ENCODE measurements at places on chromosomes 5 and 9. TPM values are rescaled to one million over a fixed set of nuclear protein-coding genes. Genes with fewer than 3 reads are reported as not detected.
A peak's percentile ranks its signal among the peaks of the same experiment; 100 is the strongest.

DNA sequence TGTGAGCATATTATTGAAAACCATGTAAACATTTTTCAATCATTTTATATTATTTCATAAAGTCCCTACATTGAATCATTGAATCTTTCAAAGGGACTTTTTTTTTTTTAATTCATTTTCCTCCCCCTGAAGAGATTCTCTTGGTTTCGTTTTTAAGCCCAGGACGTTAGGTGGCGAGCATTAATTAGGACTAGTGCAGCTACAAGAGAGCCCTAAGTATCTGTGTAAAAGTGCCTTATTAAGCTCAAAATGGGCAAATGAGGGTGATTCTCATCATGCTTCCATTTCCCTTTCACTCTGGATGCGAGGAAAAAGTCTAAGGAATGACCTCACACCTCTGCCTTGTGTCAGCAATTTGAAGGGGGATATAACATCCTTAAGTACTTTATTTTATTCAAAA, 517.9 kb upstream of the ITGA1 start:
- H3K4me1 ChIP-seq, result no peaks in the 10 kb centered on the region
- H3K27me3 ChIP-seq, result no peaks in the 10 kb centered on the region
- DNase-seq, result peak; percentile 19
- no peak overlapping the region for H3K4me3 ChIP-seq
- no peak overlapping the region for H3K27ac ChIP-seq
- no peaks in the 10 kb centered on the region for H3K36me3 ChIP-seq

GRCh38 chr9:13100914-13101572, 178.4 kb downstream of the MPDZ start:
- no peak overlapping the region for H3K27ac ChIP-seq
- H3K27me3 ChIP-seq, result no peaks in the 10 kb centered on the region
- H3K4me3 ChIP-seq, result no peak overlapping the region
- DNase-seq, result no peak
- H3K36me3 ChIP-seq, result no peaks in the 10 kb centered on the region

Gene DCTN4
- total RNA-seq, result 59.1 TPM

DNA sequence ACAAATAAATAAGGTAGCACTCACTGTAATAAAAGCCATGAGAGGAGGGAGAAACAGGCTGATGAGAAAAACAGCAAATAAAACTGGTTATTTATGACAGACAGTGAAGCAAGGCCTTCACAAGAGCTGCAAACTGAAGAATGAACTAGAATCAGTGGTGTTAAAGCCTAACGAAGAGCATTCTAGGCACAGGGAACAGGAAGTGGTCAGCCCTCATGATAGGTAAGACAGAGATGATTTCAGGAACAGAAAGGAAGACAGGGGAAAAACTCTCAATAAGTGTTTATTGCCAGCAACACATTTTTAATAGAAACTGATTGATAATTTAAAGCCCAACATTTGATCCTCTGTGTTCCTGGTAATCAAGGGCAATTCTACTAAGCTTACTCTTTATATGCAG, 124.5 kb downstream of the EDIL3 start:
- H3K4me1 ChIP-seq, result no peaks in the 10 kb centered on the region
- H3K36me3 ChIP-seq, result no peaks in the 10 kb centered on the region
- no peak for DNase-seq
- H3K27me3 ChIP-seq, result no peaks in the 10 kb centered on the region
- no peak overlapping the region for H3K27ac ChIP-seq
- no peak overlapping the region for H3K4me3 ChIP-seq

Gene PCDHA1
- total RNA-seq, result 0.13 TPM

Gene PCSK1
- 1.0 TPM for total RNA-seq

GRCh38 chr5:115602591-115603125, 379 bp upstream of the TICAM2 start:
- H3K4me1 ChIP-seq, result no peaks in the 10 kb centered on the region
- H3K36me3 ChIP-seq, result no peaks in the 10 kb centered on the region
- H3K4me3 ChIP-seq, result peak overlapping the region; percentile 52
- peak; percentile 28 for DNase-seq

- H3K27me3 ChIP-seq, result no peaks in the 10 kb centered on the region
- peak; percentile 21 for DNase-seq
- no peak overlapping the region for H3K27ac ChIP-seq
- H3K4me3 ChIP-seq, result no peak overlapping the region
- no peaks in the 10 kb centered on the region for H3K4me1 ChIP-seq
- H3K36me3 ChIP-seq, result no peaks in the 10 kb centered on the region
These were observed 120.0 kb upstream of the HMHB1 start for GRCh38 chr5:143691945-143692290.

Gene IFNE
- total RNA-seq, result 1.1 TPM

Gene PFDN1
- 48.9 TPM for total RNA-seq

DNA sequence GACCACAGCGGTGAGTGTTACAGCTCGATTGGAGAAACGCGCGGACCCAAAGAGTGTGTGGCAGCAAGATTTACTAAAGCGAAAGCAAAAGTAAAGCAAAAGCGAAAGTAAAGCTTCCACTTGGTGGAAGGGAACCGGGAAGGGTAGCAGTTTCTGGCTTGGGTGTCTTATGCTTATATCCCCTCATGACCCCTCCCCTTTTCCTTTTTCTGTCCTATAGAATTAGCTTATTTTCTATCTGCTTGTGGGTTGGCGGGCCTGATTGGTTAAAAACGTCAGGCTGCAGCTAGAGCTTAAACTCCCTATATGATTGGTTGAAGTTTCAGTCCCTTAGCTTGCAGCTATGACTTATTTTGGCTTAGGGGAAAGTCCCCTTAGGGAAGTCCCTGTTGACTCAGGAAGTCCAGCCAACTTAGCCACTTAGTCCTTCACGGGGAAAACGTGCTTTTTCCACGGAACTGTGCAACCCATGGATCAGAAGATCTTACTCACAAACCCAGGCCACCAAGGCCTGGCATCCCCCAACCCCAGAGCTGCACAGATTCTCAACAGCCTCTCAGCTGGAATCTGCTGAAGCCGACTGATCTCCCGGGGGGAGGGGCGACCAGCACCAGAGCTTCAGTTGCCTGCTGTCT, 114.2 kb upstream of the ADAMTS16 start:
- no peak overlapping the region for H3K27ac ChIP-seq
- H3K36me3 ChIP-seq, result no peaks in the 10 kb centered on the region
- H3K27me3 ChIP-seq, result no peaks in the 10 kb centered on the region
- H3K4me1 ChIP-seq, result no peaks in the 10 kb centered on the region

- no peaks in the 10 kb centered on the region for H3K36me3 ChIP-seq
- peak; percentile 90 for DNase-seq
- no peaks in the 10 kb centered on the region for H3K27me3 ChIP-seq
- H3K4me1 ChIP-seq, result no peaks in the 10 kb centered on the region
- peak overlapping the region; percentile 84 for H3K4me3 ChIP-seq
These were observed 649 bp downstream of the STK10 start for GRCh38 chr5:172187118-172188032.

DNA sequence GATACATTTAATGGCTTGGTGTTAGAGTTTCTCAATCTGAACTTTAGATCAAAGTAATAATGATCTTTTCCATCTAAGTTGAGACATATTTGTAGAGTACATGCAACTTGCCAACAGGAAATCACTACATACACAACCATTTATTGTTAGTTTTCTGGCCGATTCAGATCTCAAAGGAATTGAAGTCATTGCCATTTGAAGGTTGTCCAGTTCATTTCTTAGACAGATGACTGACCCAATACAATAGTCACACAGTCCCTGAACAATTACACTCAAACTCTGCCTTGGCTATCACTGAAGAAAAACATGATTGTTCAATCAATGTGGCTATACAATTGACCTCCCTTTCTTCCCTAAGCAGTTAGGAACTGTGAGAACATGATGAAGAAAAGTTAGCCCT, 753.2 kb upstream of the RIOK2 start:
- H3K27me3 ChIP-seq, result no peaks in the 10 kb centered on the region
- H3K36me3 ChIP-seq, result no peaks in the 10 kb centered on the region
- H3K27ac ChIP-seq, result no peak overlapping the region
- no peaks in the 10 kb centered on the region for H3K4me1 ChIP-seq

DNA sequence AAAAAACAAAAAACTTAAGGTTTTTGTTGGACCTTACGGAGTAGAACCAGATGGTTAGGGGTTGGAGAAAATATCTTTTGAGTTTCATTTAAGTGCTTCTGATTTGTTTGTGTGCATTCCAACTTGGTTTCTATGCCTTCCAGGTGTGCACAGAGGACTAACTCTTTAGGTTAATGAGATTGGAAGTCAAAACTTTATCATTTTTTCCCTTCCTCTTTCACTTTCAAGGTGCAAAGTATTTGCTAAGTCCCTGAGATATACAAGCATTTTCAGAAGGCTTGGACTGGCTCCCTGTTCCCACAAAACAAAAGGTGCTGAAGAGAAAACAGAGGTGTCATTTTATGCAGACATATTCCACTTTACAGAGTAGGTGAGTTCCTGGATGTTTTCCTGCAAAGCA, 30.3 kb upstream of the CER1 start:
- no peak overlapping the region for H3K27ac ChIP-seq
- DNase-seq, result no peak
- H3K36me3 ChIP-seq, result peaks cover 22% of the 10 kb centered on the region
- no peaks in the 10 kb centered on the region for H3K27me3 ChIP-seq
- H3K4me3 ChIP-seq, result no peak overlapping the region

DNA sequence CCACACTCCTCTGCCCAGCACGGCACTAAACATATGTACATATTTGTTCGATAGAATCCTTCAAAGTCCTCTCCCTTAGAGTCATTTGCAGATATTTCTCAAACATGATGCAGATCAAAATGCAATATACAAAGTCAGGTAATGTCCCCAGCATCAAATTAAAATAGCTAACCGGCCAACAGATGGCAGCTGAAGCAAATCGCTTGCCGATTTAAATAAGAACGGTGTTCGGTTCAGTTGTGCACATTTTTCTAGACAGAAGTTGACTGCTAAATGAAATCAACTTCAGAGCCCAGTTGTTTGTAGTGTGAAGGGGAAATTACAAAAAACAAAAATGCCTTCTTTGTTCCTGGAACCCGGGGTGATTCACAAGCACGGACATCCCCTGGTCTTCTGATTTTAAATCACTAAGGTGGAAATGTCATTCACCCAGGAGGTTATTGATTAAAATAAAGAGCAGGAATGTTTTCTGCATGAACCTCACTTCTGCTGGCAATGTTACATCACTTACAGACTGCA, 219.2 kb downstream of the EBF1 start:
- no peak for DNase-seq
- no peak overlapping the region for H3K4me3 ChIP-seq
- no peak overlapping the region for H3K27ac ChIP-seq
- no peaks in the 10 kb centered on the region for H3K36me3 ChIP-seq

DNA sequence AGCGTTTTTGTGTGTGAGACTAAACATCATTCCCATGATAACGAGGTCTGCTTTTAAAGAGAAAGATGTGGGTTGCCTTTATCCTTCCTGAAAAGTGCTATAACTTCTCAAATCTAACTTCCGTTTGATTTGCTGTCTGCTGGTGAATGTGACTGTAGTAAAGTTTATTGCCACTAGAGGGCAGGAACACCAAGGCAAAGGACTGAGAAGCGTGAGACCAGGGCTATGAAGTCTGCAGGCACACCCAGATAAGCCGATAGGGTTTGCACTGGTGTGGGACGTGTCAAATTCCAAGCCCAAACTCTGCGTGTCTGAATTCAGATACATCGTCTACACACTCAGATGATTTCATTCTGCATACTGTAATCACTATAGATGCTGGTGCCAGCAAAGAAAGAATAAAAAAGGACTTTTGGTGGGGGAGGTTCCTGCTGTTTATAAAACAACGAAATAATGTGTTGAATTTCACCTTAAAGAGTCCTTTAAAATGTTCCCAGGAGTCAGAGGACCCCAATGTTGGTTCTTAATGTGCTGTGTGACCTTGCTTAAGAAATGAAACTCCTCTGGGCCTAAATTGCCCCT, 87.2 kb downstream of the PTTG1 start:
- no peak overlapping the region for H3K4me3 ChIP-seq
- H3K36me3 ChIP-seq, result no peaks in the 10 kb centered on the region
- no peaks in the 10 kb centered on the region for H3K4me1 ChIP-seq
- peak; percentile 67 for DNase-seq

DNA sequence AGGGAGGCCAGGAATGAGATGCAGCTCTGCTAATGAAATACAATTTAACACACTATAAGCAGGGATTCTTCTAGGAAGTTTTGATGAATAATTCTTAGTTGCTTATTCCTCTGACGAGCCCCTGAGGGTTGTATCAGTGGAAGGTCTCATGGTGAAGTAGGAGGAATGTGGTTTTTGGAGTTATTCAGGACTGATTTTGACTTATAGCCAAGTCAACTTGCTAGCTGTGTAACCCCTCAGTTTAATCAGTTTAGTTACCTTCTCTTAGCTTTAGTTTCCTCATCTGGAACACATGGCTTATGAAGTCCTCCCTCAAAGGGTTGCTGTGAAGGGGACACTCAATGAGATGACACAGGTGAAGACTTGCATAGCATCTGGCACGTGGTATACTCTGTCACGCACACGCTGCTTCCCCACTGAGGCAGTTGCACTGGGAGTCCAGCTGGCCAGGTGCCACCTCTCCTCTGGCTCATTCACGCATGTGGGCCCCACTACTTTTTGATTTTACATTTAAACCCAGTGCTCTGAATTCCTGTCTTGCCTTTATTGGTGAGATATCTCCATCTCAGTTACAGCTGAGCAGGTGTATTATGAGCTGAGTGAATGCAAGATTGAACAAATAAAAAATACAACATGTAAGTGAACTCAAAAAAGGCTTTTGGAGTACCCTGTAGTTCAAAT, 415.0 kb downstream of the ARHGEF28 start:
- H3K36me3 ChIP-seq, result no peaks in the 10 kb centered on the region
- no peak overlapping the region for H3K27ac ChIP-seq
- no peaks in the 10 kb centered on the region for H3K4me1 ChIP-seq
- no peak for DNase-seq

DNA sequence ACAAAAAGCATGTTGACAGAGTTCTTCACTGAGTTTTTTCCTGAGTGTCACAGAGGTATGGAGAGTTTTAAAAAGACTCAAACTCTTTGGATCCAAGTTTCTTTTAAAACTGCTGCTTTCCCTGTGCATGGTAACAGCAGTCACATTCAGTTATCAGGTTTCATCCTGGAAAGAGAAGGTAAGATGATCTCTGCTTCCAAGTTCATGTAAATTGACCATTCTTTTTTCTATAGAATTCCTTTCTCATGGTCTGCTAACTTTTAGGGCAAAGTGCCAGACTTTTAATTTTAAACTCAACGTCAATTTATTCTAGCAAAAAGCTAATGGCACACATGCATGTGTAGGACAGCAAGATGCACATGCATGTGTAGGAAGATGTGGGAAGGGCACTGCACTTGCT, 52.5 kb upstream of the PRLR start:
- DNase-seq, result peak; percentile 64
- H3K27me3 ChIP-seq, result no peaks in the 10 kb centered on the region
- H3K4me3 ChIP-seq, result no peak overlapping the region
- no peaks in the 10 kb centered on the region for H3K36me3 ChIP-seq

GRCh38 chr5:77845324-77845646, 69.1 kb upstream of the TBCA start:
- H3K4me3 ChIP-seq, result no peak overlapping the region
- DNase-seq, result no peak
- peaks cover 5% of the 10 kb centered on the region for H3K4me1 ChIP-seq

DNA sequence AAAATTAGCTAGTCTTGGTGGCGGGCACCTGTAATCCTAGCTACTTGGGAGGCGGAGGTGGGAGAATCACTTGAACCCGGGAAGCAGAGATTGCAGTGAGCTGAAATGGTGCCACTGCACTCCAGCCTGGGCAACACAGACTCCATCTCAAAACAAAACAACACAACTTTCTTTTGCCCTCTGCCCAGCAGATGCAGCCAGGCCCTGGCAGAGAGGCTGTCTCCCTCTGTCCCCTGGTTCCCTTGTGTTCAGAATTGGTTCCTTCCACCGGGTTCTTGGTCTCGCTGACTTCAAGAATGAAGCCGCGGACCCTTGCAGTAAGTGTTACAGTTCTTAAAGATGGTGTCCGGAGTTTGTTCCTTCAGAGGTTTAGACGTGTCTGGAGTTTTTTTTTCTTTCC, 30.2 kb upstream of the CEP72 start:
- H3K36me3 ChIP-seq, result no peaks in the 10 kb centered on the region
- no peaks in the 10 kb centered on the region for H3K27me3 ChIP-seq
- no peak overlapping the region for H3K4me3 ChIP-seq
- H3K4me1 ChIP-seq, result no peaks in the 10 kb centered on the region

Gene POMT1
- total RNA-seq, result 36.5 TPM

Measured in kidney (tissue), 22 donors.